ENCODE measurements at places on chromosomes 2 and 18.
A peak's percentile ranks its signal among the peaks of the same experiment; 100 is the strongest.

DNA sequence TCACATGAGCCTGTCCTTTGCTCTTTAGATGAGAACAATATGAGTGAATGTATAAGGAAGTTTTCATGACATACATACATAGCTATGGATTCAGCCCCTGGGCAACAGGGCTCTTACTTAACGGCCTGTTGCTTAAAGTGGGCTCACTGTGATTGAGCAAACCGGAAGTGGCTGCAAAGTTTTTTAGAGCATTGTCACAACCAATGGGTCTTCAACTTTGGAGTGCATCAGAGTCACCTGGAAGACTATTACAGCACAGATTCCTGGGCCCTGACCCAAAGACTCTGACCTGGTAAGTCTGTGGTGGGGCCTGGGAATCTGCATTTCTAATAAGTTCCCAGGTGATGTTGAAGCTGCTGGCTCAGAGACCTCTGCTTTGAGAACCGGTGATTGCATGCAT is 106.3 kb upstream of the SEC11C start:
- no peak for DNase-seq

- DNase-seq, result no peak
These were observed 30.0 kb upstream of the NPC1 start for GRCh38 chr18:23616258-23616657.

- no peak for DNase-seq
These were observed 23.0 kb downstream of the VPS4B start for GRCh38 chr18:63399300-63399699.

GRCh38 chr2:234689911-234690379 is 193.1 kb upstream of the ARL4C start:
- no peak for DNase-seq

DNA sequence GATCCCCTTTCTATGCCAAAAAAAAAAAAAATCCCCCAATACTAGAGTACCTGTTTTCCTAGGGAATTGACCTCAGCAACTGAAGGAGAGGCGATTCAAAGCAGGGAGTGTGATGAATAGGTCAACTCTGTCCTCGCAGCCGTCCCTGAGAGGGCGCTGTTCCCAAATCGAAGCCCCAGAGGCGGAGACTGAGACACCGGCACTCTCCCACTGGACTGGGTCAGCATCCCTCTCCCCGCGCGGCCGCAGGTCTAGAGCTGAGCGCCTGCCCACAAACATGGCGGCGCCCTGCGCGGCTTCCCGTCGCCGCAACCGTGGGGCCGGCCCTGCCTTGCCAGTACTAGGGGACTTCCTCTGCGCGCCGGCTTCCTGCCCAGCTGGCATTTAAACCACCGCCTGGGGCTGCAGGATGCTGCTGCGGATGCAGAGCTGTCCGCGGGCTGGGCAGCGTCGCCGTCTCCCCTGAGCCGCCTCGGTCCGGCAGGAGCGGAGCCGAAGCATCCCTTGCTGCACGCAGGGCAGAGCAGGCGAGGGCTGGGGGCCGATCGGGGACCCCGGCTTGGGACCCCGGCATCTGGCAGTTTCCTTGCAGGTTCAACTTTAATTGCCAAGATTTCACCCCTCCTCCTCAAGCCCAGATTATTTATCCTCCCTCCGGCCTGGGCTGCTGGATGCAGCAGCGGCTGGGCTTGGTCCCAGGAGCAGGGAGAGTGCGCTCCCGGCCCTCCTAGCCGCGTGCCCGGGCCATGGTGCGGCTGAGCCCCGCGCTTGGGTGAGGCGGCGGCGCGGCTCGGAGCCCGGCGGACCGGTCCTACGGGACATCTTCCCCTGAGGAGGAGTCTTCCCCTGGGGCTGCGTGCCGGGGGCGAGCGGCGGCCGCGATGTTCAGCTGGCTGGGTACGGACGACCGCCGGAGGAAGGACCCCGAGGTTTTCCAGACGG is at the start of gene EHD3:
Gene EHD3 (plus strand): TSS at position 412 of the 942 bp plus-strand sequence. CDS start 470 bp downstream, at position 882.
- peak; percentile 87 for DNase-seq

DNA sequence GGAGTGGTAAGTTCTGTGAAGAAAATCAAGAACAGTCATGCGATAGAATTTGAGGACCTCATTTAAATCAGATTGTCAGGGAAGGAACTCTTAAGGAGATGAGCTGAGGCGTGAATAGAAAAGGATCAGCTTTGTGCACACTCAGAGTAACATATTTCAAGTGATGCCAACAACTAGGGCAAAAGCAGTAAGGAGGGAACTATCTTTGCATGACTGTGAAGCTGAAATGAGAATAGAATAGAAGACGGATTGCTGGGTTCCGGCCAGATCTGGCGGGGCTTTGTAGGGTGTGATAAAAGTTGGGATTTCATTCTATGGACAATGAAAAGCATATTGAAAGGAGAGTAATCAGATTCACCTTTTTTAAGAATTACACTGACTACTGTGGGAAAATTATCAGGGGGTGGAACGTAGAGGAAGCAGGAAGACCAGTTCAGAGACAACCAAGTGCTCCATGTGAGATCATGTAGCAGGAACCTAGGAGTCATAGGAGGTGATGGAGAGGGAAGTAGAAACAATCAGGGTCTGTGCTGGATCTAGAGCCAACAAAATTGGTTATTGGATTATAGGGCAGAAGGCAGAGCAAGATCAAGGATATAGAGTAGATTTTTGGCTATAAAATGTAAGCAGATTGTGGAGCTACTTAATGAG is 884.3 kb downstream of the DCC start:
- no peak for DNase-seq

GRCh38 chr2:188291142-188291616 is 495 bp upstream of the GULP1 start:
- peak; percentile 71 for DNase-seq

DNA sequence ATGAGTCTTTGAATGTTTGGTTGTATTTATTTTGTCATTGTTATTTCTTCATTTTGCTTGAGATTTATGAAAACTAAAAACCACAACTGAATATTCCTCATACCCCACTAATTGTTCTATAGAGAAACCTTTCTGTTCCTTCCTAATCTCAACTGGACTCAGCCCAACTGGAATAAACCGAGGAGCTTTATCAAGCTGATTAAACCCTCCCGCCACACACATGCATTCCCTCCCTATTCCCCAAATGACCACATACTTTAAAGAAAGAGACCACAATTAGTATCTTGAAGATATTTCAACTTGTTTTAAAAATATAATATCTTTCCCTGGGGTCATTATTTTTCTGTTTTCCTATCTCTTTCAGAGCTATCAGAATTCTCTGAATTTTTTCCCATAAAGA is 107.5 kb downstream of the OSR1 start:
- DNase-seq, result no peak

- no peak for DNase-seq
These were observed 256.2 kb downstream of the LNPK start for GRCh38 chr2:175745911-175746310.

DNA sequence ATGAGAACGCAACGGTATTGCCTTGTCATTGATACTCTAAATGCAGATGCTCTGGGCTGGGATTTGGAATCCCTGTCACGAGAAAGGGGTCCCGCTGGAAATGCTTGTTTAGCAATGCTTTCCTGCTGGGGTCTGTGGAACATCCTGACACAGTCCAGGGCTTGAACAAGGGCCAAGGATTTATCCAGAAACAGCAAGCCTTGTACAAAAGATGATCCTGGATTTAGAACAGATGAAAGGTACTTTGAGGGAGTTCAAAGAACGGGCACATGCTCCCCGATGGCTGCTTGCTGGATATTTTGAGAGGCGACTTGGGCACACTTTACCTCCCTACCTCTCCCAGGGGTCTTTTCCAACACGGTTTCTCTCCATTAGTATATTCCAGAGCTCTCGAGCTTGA is 108.1 kb upstream of the CELF4 start:
- no peak for DNase-seq

- DNase-seq, result no peak
These were observed 238.6 kb upstream of the SLC8A1 start for GRCh38 chr2:40690525-40690924.

DNA sequence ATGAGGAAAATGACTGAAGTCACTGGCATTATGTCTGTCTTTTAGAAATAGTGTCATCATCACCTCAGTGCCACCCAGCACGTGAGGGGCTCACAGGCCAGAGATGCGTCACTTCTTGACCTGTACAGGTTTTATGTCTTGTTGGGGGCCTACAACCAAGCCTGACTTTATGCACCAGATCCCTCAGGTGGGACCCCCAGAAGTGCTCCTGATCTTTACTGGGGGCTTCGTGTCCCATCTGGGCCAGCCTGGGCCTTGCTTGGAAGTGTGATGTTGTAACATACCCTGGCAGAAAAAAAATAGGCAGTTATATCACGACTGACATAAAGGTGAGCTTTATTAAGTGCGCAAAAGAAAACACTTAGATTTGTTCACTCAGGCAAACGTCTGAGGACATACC is 21.5 kb upstream of the GNAL start:
- no peak for DNase-seq

GRCh38 chr2:96489663-96490062 is 15.5 kb downstream of the NEURL3 start:
- no peak for DNase-seq

GRCh38 chr2:74891136-74891764 is 57.3 kb downstream of the HK2 start:
- DNase-seq, result no peak

DNA sequence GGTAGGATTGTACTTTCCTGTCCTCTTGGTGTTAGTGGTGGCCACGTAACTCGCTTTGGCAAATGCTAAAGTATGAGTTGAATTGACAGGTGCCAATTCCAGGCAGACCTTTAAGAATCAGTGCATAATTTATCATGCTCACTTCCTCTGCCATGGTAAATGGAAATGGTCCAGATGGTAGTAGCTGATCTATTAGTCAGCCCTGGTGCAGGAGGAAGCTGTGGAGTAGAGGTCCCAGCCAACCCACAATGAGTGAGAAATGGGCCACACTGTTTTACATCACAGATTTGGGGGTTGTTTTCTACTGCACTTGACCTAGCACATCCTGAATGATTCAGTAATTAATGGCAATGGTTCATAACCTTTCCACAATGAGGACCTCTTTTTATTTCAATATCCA is 104.4 kb downstream of the RGPD3 start:
- DNase-seq, result no peak

DNA sequence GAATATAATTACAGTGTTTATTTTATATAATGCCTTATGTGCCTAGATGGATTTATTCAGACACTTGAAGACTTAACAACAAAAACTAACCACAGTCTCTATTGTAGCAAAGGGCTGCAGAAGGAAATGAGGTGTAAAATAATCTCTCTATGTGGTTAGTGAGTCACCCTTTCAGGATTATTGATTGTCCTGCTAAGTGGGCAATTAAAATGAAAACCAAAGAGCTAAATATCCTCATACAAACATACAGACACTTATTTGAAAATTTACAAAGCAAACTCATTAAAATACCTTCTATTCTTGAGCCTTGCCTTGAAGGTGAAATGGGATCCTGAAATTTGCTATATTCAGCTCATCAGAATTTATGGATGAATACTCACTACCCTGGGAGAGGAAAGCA is 27.7 kb upstream of the DCC start:
- peak; percentile 73 for DNase-seq

GRCh38 chr2:131145040-131145439 is 39.9 kb downstream of the PLEKHB2 start:
- no peak for DNase-seq

DNA sequence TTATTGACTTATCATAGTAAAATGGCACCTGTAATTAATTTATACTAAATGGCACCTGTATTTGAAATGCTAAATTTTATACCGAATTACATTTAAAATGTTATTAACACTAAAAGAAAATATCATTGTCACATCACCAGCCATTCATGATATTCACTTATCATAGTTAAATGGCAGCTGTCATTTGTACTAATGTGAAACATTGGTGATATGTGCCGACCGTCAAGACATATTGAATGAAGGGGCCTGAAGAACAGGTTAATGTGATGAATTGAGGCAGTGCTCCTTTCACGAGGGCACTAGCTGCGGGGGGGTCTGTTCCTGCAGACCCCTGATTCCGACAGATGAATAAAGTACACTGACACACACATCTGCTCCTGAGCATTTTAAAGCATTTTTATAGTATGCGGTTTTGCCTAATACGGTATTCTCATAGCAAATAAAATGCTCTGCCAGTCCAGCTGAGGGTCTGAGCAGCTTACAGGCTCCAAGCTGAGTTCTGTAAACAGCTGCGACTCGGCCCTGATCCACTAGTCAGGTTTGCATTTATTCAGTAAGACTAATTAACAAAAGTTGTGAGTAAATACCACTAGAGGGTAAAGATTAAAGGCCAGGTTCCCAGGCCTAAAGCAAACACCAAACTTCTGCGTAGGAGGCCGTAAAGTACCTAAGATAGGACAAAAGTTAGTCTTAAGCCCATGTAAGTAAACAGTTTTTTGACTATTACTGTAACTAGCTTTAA is 593.4 kb upstream of the NETO1 start:
- no peak for DNase-seq

DNA sequence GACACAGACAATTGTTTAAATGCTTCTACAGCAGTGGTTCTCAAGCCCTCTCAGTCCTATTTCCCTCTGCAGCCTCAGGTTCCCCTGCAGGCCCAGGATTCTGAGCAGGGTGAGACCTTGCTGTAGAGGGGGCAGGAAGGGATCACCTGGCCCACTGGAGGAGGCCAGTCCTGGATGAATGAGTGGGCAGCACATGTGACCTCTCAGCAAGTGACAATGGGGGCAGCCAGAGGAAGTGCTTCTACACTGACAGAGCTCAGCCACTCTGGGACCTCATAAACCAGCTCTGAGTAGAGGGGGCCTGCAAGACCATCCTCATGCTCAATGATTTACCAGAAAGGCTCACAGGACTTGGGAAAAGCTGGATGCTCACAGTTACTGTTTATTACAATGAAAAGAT is 63.2 kb downstream of the ASB1 start:
- DNase-seq, result no peak

DNA sequence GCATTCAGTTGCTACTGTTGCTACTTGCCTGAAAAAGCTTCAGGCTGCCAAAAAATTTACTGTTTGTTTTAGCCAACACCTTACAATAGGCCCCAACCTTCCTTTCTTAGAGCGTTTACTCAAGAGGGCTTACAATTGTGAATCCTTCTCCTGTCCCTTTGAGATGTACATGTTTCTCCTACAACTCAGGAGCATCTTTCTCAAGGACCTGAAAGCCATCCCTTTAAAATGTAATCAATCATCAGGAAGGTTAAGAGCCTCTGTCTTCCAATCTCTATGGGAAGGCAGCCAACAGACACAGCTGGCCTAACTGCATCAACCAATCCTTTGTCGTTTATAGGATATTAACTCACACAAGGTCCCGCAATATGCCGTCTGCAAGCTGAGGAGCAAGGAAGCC is 3.4 kb upstream of the IER3IP1 start:
- DNase-seq, result peak; percentile 75

GRCh38 chr2:235692671-235693171 is 198.9 kb downstream of the AGAP1 start:
- no peak for DNase-seq

DNA sequence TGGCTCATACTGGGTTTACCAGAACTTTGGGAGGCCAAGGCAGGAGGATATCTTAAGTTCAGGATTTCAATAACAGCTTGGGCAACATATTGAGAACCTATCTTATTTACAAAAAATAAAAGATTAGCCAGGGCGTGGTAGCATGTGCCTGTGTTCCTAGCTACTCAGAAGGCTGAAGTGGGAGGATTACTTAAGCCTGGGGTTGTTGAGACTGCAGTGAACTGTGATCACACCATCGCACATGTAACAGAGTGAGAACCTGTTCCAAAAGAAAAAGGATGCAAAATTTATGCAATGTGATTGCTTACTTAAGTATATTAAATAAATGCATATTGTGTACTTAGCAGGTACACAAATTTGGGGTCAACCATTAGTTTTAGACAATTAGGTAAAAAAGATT is 768.9 kb upstream of the CDH7 start:
- DNase-seq, result no peak

- no peak for DNase-seq
These were observed 86.1 kb upstream of the ZCCHC2 start for GRCh38 chr18:62436636-62437234.

- DNase-seq, result no peak
These were observed 88.0 kb upstream of the SETBP1 start for GRCh38 chr18:44592639-44593038.

GRCh38 chr2:226583715-226584114 is 215.9 kb downstream of the IRS1 start:
- DNase-seq, result no peak

Data from SHP77 treated with DMSO at 0.1 percent for 48 hours (cell line).